ENCODE measurements at places on chromosomes 7 and 10.

GRCh38 chr10:48573045-48573444, 31.8 kb downstream of the ARHGAP22 start:
- no peak for DNase-seq

GRCh38 chr10:76711222-76711997, 926.2 kb downstream of the KCNMA1 start:
- DNase-seq = no peak

GRCh38 chr7:137717811-137718271, 128.9 kb downstream of the DGKI start:
- DNase-seq = no peak

GRCh38 chr7:150453181-150453580, 2.8 kb downstream of the GIMAP8 start:
- DNase-seq = no peak

DNA sequence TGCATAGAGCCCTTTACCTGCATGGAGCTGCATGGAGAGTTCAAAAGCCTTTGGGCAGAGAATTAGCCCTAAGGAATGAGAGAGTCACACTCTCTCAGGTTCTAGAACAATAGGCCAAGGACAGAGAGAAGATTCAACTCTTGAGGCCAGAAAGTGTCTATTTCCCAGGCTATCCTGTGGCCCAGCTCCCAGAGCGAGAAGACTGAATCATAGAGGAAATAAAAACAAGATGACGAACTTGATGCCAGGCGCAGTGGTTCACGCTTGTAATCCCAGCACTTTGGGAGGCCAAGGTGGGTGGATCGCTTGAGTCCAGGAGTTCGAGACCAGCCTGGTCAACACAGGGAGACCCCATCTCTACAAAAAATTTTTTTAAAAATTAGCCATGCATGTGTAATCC, 18.3 kb upstream of the PODXL start:
- no peak for DNase-seq

DNA sequence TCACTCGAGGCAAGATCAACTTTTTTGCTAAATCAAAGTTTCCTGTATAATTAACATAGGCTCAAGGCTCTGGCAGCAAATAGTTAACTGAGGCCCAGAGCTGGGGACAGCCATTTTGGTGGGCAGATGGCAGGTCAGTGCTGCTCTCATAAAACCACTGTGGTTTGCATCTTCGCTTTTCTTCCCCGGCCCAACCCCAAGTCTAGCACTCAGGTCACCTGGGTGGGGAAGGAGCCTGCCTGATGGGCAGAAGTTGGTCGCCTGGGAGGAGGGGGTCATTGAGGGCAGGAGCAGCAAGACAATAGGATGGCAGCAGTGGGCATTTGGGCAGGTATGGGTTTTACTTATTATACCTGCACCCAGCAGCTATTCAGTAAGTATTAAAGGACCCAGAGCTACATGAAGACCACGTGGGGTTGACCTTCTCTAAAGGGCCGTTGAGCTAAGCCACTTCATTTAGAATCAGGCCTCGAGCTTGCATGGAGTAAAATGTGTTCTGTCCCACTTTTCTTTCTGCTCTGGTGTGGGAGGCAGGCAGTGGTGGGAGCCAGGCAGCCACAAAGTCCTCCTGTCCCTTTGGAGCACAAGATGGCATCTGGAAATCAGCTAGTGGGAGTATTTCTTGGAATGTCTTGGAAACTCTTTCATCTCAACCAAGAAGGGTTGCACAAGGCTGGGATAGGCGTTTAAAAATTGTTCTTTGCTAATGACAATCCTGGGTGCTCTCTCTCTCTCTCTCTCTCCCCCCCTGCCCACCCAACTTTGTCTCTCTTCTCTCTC, 133.4 kb downstream of the SPAG6 start:
- no peak for DNase-seq

- no peak for DNase-seq
Measured at GRCh38 chr10:102610441-102610887, 33.8 kb upstream of the TRIM8 start.

DNA sequence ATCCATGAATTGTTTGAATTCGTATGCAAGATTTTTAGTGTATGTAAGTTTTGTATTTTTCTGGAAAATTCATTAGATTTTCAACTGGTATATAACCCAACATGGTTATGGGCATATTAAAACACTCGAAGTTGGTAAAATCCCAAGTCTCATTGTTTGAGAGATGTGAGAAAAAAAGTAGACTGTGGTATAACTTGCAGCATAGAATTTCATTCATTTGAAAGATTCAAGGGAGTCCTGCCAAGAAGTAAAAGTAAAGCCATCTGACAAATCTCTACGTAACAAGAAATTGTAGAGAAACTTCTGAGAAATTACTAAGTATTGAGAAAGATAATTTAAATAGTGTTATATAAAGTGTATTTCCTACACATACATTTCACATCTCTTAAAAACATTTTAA, 40.2 kb downstream of the SEMA3E start:
- DNase-seq = no peak

All from stimulated activated CD4-positive, alpha-beta T cell treated with anti-CD3 and anti-CD28 coated beads, TNF-alpha, amount 100 ng/mL, for 48 hours (primary cell).